ENCODE measurements at places on chromosomes 2 and 18.

DNA sequence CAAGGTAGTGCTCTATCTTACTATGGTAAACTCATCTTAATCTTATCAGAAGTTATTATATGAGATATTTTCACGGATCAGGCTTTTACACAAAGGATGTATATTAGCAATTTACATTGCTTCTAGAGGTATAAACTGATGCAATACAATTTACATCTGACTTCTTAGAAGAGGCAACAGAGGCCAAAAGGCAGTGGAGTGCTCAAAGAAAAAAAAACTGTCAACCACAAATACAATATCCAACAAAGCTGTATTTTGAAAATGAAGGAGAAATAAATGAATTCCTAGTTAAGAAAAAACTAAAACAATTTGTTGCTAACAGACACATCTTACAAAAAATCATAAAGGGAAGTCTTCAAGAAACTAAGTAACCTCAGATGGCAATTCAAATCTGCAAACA is 1031.5 kb upstream of the CNTNAP5 start:
- DNase-seq, result no peak

GRCh38 chr2:40725040-40725439 is 273.1 kb upstream of the SLC8A1 start:
- no peak for DNase-seq

- DNase-seq, result no peak
These were observed 24.1 kb downstream of the COL6A3 start for GRCh38 chr2:237389831-237390230.

DNA sequence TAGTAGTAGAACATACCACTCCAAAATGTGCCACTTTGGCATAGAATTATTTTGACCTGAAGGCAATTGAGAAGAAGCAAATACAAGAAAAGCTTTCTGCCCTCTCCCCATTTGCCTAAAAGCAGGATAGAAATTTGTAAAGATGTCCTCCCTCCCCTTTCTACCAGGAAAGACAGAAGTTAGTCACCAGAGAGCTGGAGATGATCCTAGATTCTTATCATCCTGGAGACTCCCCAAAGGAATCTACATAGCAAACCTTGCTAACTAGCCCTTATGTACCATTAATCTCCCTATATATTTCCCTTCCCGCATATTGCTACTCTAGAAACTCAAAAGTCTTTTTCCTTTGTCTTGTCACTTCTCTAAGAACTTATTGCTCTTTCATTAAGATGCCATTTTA is 12.6 kb upstream of the TMEM37 start:
- no peak for DNase-seq

DNA sequence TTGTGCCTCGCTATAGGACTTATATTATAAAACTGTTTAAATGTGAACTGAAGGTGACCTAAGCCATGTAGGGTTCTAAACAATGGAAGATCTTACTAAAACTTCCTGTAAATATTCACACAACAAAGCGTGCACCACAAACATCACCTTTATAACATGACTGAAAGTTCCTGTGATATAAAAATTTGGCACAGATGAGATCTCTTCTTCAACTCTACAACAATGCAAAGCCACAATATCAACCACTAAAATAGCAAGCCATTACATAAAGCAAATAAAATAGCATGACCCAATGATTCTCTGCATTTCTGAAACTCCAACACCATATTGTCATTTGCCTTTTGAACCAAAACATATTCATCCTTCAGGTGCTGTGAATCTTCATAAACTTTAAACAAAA is 3.5 kb downstream of the YES1 start:
- DNase-seq, result no peak

- DNase-seq, result no peak
These were observed 132.7 kb downstream of the PTGR3 start for GRCh38 chr18:75076286-75076685.

All from central memory CD8-positive, alpha-beta T cell (primary cell).